Posterior cingulate gyrus (tissue), 11 donors: ENCODE measurements at places on chromosomes 12 and 14.

DNA sequence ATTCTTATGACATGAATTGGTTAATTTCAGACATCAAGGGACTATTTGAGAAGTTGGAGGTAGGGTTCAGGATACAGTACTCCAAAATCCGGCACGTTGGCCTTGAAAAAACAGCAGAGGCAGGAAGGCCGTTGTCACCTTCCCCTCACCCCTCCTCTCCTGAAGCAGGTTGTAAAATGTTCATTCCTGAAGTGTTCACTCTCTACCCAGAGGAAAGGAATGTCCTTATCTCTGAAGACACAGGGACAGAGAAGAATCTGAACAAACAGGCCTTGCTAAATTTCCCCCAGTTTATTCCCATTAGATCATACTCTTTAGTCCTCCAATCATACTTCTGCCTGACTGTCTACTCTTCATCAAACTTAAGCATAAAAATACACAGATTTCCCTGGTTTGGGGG lies 313.6 kb downstream of the ZFP36L1 start:
- no peak for DNase-seq

DNA sequence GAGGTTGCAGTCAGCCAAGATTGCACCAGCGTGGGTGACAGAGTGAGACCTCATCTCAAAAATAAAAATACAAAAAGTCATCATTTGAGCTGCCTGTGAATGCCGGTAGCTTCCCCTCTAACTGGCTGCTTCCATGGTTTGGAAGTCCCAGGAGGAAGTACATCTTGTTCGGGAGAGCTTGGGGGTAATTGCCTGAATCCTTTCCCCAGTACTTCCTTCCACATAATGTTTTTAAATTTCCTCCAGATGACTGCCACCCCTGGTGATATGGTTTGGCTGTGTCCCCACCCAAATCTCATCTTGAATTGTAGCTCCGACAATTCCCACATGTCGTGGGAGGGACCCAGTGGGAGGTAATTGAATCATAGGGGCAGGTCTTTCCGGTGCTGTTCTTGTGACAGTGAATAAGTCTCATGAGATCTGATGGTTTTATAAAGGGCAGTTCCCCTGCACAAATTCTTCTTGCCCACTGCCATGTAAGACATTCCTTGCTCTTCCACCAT lies 87.2 kb downstream of the SPRING1 start:
- DNase-seq: no peak

GRCh38 chr14:76456200-76456599 lies 80.3 kb downstream of the ESRRB start:
- no peak for DNase-seq

DNA sequence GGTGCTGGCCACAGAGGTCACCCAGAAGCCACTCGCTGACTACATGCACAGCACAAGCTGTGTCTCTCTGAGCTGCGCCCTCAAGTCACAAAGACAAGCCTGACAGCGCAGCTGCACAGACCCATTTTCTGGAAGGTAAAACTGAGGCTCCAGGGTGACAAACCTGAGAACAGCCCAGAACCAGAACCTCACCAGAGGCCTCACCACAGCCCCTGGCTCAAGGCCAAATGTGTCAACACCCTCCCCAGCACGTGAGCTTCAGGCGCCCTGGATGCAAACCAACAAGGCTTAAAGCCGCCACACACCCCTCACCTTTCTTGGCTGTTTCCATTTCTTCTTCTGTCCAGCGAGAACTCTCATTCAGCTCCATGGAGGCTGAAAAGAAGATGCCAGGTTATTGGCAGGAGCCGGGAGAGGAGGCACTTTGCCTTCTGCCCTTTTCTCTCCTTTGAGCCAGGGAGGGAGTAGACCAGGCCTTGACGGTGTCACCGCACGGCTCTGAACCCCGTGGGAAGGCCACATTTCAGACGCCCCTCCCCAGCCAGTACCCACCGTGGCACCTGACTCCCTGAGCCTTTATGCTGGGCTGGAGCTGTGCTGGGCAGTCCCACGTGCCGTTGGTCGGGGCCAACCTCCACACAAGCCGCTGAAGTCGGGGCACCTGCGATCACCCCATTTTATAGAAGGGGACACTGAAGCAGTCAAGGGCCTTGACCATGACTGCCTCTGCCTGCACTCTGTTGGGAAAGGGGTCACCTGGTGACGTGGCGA lies 103.1 kb downstream of the RFLNA start:
- no peak for DNase-seq

DNA sequence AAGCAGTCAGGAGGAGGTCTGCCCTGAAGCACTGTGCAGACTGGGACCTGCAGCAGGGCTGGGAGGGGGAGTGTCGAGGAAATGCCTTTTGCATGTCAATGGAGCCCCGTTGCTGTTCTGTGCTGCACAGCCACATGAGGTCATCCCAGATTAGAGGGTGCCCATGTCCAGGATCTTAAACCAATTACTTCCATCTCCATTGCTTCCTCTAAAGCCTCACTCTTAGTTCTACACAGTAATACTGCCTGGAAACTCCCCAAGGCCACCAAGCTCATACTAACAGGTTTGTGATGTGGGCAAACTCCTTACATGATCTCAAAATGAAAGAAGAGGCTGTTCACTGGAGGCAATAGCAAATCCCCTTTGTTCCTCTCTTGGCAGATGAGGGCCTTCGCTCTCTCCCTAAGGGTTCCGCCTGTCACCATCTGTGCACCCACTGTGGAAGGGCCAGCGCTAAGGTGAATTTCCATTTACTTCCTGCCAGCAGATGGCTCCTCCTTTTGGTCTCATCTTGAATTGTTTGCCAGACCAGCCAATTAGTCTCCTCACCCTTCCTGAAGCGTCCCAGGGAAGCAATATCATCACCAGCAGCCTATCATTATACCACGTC lies 35.4 kb upstream of the LTA4H start:
- no peak for DNase-seq

DNA sequence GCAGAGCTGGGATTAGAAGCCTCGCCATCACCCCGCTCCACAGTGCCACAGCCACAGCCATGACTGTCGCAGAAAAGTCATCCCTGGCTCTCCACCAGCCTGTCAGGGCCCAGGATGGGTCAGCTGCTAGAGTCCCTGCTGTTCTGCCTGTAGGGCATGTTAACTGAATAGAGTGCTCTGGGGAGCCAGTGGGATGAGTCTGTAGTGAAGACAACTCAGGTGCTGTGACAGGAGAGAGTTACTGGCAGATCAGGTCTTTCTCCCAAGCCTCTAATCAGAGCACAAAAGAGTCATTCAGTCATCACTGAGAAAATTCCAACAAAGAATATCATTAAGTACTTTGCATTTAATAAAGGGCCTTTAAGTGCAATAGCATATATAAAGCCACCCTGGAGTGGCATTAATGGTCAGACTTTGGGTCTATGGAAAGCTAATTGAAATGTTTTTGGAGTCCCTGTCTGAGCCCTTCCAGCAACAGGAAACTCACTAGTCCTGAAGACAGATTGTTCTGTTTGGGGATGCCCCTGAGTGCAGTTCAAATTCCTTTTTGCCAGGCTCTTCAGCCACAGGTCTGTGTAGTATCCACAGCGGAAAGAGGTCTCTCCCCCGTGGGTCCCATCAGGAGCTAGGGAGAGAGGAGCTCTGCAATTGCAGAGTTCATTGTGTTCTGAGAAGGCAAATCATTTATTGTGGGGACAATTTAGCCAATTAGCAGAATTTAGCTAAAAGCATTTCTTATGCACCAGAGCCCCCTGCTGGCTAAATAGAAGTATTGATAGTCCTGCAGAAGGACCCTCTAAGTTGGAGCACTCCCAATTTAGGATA lies 45.2 kb upstream of the C14orf132 start:
- peak; percentile 41 for DNase-seq

- no peak for DNase-seq
These were observed 242.3 kb upstream of the GRIP1 start for GRCh38 chr12:66921151-66921550.

DNA sequence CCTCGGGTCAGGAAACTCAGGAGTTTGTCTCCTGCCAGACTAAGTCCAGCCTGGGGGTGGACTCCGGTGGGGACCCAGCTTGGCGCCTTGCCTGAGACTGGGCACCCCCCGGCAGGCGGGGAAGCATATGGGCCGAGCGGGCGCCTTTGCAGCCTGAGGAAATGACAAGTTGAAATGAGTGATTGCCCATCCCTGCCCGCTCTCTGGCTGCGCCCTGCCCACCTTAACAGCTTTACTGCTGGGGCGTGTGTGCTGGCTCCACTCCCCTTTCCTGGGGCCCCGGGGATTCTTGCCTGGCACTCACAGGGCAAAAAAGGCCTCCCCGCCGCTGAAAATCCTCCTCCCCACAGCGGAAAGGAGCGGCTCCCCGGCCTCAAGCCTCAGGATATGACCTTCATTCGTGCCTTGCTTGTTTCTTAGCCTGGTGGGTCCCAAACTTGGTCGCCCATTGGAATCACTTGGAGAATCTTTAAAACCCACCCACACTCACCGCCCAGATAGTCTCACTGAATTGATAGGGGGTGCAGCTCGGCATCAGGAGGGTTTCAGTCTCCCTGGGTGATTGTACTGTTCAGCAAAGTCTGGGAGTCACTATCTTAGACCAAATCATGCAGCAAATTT lies 1.5 kb downstream of the RFLNA start:
- DNase-seq: peak; percentile 82

- DNase-seq: no peak
These were observed 121.9 kb downstream of the TBX5 start for GRCh38 chr12:114284041-114284440.

GRCh38 chr14:39322807-39323206 lies 89.1 kb downstream of the MIA2 start:
- no peak for DNase-seq

- peak; percentile 62 for DNase-seq
These were observed 4.2 kb downstream of the DDX51 start for GRCh38 chr12:132139912-132140311.

DNA sequence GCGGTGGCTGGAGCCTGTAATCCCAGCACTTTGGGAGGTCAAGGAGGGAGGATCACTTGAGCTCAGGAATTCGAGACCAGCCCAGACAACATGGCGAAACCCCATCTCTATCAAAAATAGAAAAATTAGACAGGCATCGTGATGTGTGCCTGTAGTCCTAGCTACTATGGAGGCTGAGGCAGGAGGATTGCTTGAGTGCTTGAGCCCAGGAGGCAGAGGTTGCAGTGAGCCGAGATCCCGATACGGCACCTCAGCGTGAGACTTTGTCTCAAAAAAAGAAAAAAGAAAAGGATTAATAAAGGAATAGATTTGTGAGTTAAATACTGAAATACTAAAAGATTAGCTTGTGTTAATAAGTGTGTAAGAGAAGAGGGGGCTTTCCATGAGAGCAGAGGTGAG lies 29.4 kb downstream of the RPGRIP1 start:
- no peak for DNase-seq

- no peak for DNase-seq
These were observed 1205.9 kb downstream of the AACS start for GRCh38 chr12:126271159-126271558.

GRCh38 chr12:12266873-12267741 lies at the start of gene LRP6:
Gene LRP6 (minus strand): TSS chr12:12267044. CDS start chr12:12266735, 309 bp downstream.
- DNase-seq: peak; percentile 86

DNA sequence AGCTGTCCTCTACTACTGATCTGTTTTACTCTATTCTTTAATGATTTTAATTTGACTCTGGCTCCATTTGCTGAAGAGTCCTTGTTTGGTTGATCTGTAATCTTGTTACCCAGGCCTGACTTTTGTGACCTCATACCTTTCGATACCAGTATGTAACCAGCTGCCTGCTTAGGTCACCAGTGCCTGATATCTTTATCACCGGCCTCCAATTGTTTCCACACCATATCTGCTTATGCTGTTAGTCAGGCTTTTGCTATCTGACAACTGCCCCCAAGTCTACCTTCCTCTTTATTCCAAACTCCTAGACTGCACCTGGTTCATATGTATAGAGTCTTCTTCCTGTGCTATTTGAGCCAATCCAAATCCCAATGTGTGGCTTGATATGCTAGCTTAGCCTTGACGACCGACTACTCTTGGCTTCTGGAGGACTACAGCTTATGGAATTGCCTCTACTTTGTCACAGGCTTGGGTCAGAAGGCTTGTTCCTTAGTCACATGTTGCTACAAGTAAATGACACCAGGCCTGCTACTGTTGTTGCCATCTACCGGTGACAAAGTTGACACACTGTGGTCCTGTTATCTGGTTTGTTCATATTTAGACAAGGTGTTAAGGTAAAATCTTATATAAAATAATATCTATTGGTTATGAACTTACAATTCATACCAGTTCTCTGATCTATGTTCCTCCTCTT lies 193.9 kb downstream of the TRHDE start:
- no peak for DNase-seq

- DNase-seq: no peak
These were observed 78.6 kb downstream of the IFNG-AS1 start for GRCh38 chr12:68067762-68068376.

- no peak for DNase-seq
These were observed 184.3 kb downstream of the CCDC91 start for GRCh38 chr12:28374556-28374955.

GRCh38 chr12:15728118-15728598 lies 61.0 kb downstream of the EPS8 start:
- no peak for DNase-seq

- no peak for DNase-seq
These were observed 274.5 kb upstream of the DIO2 start for GRCh38 chr14:80485764-80486163.

DNA sequence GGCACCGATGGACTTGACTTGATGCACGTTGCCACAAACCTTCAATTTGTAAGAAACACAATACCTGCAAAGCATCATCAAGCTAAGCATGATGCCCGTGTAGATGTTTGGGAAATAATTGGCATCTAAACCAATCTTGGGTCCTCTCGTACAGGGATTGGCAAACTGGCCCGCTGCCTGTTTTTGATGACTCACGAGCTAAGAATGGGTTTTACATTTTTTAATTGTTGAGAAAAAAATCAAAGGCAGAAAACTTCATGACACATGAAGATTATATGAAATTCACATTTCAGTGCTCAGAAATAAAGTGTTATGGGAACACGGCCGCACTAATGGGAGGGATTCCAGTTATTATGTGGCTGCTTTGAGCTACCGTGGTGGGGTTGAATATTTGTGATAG lies 10.9 kb downstream of the MTA1 start:
- no peak for DNase-seq

GRCh38 chr14:89566644-89567415 lies 149.8 kb upstream of the FOXN3 start:
- DNase-seq: no peak

DNA sequence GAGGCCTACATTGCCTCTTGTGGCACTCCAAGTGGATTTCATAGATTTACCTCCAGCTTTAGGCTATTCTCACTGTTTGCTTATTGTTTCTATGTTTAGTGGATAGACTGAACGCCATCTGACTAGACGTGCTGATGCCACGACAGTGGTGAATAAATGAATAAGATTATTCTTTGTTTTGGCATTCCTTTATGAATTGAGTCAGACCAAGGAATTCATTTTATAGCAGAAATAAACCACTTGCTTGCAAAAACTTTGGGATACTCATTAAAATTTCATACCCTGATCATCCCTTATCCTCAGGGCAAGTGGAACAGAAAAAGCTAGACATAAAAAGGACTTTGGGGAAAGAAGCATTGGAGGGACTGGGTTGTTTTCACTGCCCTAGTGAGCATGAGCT lies 71.7 kb upstream of the FERMT2 start:
- no peak for DNase-seq

DNA sequence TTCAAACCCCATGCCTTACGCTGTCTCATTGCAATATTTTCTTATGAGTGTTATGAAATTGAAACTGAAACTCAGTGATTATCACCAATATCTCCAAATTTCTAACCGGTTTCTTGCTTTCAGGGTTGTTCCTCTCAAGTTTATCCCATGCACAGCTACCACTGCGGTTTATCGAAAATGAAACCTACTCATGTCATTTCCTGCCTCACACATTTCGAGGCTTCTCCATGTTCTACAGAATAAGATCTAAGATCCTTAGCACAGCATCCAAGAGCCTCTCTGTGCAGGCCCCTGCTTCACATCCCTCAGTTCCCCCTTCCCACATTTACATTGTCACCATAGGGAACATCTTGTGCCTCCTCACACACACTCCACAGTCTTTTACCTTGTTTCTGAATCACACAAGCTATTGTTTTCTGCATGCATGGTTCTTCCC lies 45.5 kb upstream of the FAR2 start:
- no peak for DNase-seq
